ENCODE measurements at places on chromosomes 16 and 17.

- peak; percentile 79 for DNase-seq
Measured at GRCh38 chr17:48618256-48618896, 3.3 kb upstream of the HOXB8 start.

DNA sequence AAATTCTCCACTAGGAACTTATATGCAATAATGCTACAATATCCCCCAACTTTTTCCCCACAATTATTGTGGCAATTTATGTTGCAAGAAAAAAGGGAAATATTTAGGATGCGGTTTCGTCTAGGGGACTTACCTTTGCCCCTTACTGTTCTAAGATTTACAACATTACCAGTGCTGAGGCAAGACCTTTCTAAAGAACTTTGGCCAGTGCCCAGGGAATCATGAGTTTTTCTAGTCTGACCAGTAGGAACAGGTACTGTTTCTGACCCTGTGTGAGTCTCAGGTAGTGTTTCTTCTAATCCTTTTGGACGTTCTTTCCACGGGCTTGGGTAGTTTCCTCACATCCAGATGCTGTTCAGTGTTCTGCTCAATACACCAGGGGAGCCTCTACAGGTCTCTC is 373.7 kb downstream of the HAPSTR1 start:
- no peak for DNase-seq

- no peak for DNase-seq
Measured at GRCh38 chr16:79484237-79484636, 116.3 kb downstream of the MAF start.

DNA sequence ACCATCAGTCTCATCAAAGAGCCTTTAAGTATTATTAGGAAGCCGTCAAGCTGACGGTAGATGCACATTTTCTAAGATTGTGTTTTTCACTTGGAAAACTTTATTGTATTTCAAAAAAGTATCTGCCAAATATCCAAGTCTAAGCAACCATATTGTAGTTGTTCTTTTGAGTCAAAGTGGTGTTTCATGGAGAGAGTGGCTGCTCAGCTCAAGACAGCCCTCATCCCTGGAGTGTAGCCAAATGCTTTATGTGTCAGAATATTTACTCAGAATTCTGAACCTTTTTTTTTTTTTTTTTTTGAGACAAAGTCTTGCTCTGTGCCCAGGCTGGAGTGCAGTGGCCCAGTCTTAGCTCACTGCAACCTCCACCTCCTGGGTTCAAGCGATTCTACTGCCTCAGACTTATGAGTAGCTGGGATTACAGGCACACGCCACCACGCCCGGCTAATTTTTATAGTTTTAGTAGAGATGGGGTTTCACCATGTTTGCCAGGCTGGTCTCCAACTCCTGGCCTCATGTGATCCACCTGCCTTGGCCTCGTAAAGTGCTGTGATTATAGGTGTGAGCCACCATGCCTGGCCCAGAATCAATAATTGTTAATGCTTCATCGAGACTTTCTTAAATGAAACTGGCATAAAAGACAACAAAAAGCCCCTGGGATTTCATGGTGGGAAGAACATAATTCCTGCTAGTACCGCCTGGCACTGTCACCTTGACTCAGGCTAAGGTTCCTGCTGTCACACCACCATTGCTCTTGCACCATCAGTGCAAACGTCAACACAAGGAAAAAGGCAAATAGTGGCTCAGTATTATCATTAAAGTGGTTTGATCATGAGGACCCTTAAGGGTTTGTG is 45.5 kb downstream of the PRKCA start:
- DNase-seq = no peak

- DNase-seq = no peak
Measured at GRCh38 chr17:50051082-50051576, 4.8 kb upstream of the ITGA3 start.

- DNase-seq = peak; percentile 46
Measured at GRCh38 chr16:2471016-2471652, at the start of gene NTN3. TSS of gene NTN3 (plus strand) at chr16:2471297. CDS start at chr16:2471702, 405 bp downstream.

- no peak for DNase-seq
Measured at GRCh38 chr17:80036715-80037477, 454 bp downstream of the CCDC40 start.

GRCh38 chr16:56192986-56193945 is 2.0 kb downstream of the GNAO1 start:
- no peak for DNase-seq

DNA sequence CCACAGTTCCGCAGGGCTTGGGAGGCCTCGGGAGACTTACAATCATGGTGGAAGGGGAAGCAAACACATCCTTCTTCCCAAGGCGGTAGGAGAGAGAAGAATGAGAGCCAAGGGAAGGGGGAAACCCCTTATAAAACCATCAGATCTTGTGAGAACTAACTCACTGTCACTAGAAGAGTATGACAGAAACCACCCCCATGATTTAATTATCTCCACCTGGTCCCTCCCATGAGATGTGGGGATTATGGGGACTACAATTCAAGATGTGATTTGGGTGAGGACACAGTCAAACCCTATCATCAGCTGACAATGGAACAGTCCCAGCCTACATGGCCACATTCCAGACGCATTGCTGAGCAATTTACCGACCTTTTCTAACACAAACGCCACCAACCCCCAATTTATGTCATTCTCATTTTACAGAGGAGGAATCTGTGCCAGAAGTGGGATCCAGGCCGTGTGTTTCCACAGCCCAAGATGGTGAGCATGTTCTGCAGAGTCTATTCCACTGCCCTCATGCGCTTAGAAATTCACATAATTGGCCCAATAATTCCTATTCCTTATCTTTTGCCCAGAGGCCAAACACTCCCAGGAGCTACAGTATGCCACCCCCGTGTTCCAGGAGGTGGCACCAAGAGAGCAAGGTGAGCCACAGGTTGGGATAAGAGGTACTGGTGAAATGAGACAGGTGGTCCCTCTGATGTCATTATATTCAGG is 17.3 kb downstream of the MILR1 start:
- DNase-seq = no peak

GRCh38 chr16:12318661-12319427 is 342.3 kb downstream of the SNX29 start:
- DNase-seq = no peak

- DNase-seq = no peak
Measured at GRCh38 chr16:30478766-30479478, 6.4 kb downstream of the ITGAL start.

GRCh38 chr16:7107436-7107835 is 225.2 kb upstream of the RBFOX1 start:
- no peak for DNase-seq

Data from NAMALWA (cell line).